ENCODE measurements at places on chromosomes 2 and 18. TPM values are rescaled to one million over a fixed set of nuclear protein-coding genes. Genes with fewer than 3 reads are reported as not detected.

Gene SELENOI
- 60.6 TPM for total RNA-seq

Gene PSMG2
- 125 TPM for total RNA-seq

Gene PSMD1
- total RNA-seq = 143 TPM

Gene LOXHD1
- 0.12 TPM for total RNA-seq

Gene ZNF512
- 21.0 TPM for total RNA-seq

Gene AKAIN1
- not detected for total RNA-seq

Gene NTSR2
- total RNA-seq = not detected

Gene SLC9A2
- total RNA-seq = not detected

Gene NDUFV2
- 302 TPM for total RNA-seq

Gene CYS1
- total RNA-seq = not detected

Gene SYT4
- not detected for total RNA-seq

DNA sequence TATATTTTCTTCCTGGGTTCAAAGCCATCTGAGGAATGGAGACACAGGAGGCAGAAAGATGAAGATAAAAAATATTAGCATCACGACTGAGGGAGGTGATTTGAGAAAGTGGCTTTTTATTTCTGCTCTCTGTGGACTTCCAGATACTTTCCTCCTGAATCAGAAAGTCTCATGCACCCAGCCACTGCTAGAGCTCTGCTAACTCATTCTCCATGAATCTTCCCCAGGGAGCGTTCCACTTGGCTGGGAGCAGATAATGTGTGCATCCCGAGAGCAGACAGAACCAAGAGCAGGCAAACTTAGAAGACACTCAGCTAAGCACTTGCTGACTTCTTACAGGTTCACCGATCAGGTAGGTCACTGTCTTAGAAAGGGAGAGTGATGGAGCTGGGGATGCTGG is 264.1 kb upstream of the THUMPD2 start:
- no peaks in the 10 kb centered on the region for H3K4me1 ChIP-seq
- peaks cover 15% of the 10 kb centered on the region for H3K27me3 ChIP-seq
- peaks cover 2% of the 10 kb centered on the region for H3K36me3 ChIP-seq
- no peak overlapping the region for H3K4me3 ChIP-seq
- no peak overlapping the region for H3K27ac ChIP-seq

- no peak overlapping the region for H3K4me3 ChIP-seq
- peaks cover 5% of the 10 kb centered on the region for H3K4me1 ChIP-seq
- no peaks in the 10 kb centered on the region for H3K36me3 ChIP-seq
- DNase-seq = no peak
- no peak overlapping the region for H3K27ac ChIP-seq
Measured at GRCh38 chr2:237230355-237230754, 144.7 kb downstream of the COPS8 start.

DNA sequence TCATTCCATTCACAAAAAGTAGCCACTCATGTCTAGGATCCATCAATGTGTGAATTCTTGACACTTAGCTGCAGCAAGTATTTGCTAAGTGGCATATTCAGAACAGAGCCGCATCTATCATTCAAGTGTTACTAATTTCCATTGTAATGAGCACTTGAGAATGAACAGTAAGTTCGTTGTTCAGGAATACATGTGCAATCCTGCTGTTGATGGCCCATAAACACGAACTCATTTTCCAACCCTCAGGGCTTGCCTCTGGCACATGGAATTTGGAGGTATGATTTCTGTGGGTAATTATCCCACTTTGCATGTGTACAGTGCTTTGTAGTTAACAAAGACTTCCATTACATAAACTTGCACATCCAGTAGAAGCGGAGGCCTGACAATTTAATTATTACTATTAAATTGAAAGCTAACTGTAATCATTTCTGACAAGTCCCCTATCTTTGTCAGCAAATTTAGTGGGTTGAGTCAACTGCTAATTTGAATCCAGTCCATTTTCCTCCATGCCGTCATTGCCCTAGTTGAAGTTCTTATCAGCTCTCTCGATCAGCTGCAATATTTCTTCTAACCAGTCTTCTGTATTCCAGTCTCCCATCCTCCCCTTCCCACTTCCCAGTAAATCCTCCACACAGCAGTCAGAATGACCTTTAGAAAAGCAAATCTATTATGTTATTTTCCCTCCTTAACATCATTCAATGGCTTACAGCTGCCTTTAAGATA is 116.0 kb upstream of the AQP4 start:
- H3K4me1 ChIP-seq = no peaks in the 10 kb centered on the region
- H3K4me3 ChIP-seq = no peak overlapping the region
- DNase-seq = no peak
- H3K36me3 ChIP-seq = no peaks in the 10 kb centered on the region
- H3K27ac ChIP-seq = no peak overlapping the region

DNA sequence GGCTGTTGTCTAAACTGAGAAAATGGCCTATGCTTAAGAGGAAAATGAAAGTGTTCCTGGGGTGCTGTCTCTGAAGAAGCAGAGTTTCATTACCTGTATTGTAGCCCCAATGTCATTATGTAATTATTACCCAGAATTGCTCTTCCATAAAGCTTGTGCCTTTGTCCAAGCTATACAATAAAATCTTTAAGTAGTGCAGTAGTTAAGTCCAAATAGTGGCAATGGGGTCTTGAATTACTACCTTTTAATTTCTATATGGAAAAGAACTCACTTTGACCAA is 13.8 kb upstream of the ALLC start:
- no peak for DNase-seq
- no peaks in the 10 kb centered on the region for H3K36me3 ChIP-seq
- no peak overlapping the region for H3K27ac ChIP-seq
- no peak overlapping the region for H3K4me3 ChIP-seq
- no peaks in the 10 kb centered on the region for H3K27me3 ChIP-seq
- H3K4me1 ChIP-seq = peaks cover 1% of the 10 kb centered on the region

DNA sequence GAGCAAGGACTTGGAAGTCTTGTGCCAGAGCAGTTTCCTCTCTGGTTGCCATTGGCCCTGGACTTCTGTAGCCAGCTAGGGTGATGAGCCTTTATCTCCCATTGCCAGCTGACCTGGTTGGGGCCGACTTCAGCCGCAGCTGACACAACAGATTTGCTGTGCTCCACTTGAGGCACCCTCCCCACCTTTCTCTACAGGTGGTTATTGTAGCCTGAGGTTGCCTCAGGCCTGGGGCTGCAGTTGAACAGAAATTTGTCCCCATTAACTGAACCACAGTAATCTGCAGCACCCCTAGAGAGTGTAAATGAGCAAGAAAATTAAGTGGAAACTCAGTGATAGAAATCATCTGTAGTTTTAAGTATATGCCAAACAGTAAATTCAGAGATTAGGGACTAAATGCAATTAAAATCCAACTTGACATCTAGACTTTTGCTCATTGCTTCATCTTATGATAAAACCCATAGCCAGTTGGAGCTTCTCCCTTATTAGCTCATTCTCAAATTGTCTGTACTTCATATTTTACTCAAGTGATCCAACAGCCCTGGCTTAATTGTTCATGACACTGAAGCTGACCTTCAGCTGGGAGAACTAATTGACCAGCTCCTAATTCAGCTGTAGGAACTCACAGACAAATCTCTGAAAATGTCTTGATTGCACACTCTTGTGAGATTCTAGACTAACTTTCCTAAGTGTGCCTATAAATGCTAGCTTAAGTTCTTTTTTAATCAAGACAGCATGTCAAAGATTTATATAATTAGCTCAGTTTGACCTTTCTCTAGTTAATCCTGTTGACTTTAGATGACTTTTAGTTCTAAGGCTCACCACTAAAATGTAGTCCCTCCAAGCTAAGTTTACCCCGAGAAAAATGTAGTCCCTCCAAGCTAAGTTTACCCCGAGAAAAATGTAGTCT is 48.9 kb downstream of the COPS8 start:
- DNase-seq = no peak
- H3K27ac ChIP-seq = no peak overlapping the region
- H3K36me3 ChIP-seq = no peaks in the 10 kb centered on the region
- no peaks in the 10 kb centered on the region for H3K4me1 ChIP-seq
- no peak overlapping the region for H3K4me3 ChIP-seq

DNA sequence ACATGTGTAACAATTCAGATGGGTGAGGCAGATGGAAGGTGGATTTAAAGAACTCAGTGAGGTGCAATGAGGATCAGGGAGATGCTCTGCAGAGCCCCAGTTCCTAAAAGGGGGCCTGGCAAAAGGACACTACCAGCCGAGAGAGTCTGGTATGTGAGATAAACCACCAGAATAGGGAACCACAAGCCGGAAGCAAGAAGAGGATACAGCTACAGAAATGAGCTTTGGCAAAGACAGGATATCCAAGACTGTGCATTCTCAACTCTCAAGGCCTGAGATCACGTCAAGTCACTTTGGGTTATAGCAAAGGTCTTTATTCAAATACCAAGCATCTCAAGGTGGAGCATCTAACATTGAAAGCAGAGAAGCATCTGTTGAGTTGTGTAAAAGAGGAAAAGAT is 293.5 kb downstream of the ARHGAP15 start:
- no peak for DNase-seq
- H3K27ac ChIP-seq = no peak overlapping the region
- H3K4me1 ChIP-seq = peaks cover 42% of the 10 kb centered on the region
- no peaks in the 10 kb centered on the region for H3K27me3 ChIP-seq
- H3K36me3 ChIP-seq = peaks cover 8% of the 10 kb centered on the region

GRCh38 chr2:2519381-2519780 is 188.3 kb upstream of the MYT1L start:
- H3K36me3 ChIP-seq = no peaks in the 10 kb centered on the region
- no peak overlapping the region for H3K4me3 ChIP-seq
- no peak overlapping the region for H3K27ac ChIP-seq
- DNase-seq = no peak

GRCh38 chr2:237980087-237980486 is 13.3 kb downstream of the UBE2F start:
- H3K4me1 ChIP-seq = peaks cover 60% of the 10 kb centered on the region
- no peaks in the 10 kb centered on the region for H3K27me3 ChIP-seq
- H3K36me3 ChIP-seq = peaks cover 39% of the 10 kb centered on the region
- H3K27ac ChIP-seq = peak overlapping the region; percentile 92

- H3K4me1 ChIP-seq = peaks cover 32% of the 10 kb centered on the region
- no peaks in the 10 kb centered on the region for H3K36me3 ChIP-seq
- no peak for DNase-seq
Measured at GRCh38 chr2:37343537-37344434, 644 bp upstream of the QPCT start.

- no peaks in the 10 kb centered on the region for H3K27me3 ChIP-seq
- H3K4me3 ChIP-seq = no peak overlapping the region
- DNase-seq = no peak
- no peak overlapping the region for H3K27ac ChIP-seq
- H3K36me3 ChIP-seq = no peaks in the 10 kb centered on the region
Measured at GRCh38 chr18:65852273-65852672, 101.5 kb downstream of the CDH7 start.

DNA sequence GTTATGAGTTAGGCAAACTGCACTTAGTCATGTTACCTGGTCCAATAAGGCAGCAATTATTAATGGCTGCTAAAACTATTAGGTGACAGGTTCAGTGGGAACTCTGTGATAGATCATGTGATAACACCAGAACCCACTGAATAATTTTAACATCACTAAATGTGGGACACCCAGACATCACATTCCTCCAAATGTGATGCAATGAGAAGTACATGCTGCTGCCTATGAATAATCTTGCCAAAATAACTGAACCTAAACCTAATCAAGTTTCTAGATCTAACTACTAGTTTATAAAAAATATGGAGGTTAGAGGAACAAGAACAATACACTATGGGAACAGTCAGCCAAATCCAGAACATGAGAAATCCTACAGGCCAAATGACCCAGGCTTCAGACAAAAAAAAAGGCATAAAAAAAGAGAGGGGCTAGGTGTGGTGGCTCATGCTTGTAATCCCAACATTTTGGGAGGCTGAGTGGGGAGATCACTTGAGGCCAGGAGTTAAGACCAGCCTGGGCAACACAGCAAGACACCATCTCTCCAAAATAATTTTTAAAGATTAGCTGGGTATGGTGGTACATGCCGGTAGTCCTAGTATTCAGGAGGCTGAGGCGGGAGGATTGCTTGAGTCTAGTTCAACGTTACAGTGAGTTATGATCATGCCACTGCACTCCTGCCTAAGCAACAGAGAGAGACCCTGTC is 7.0 kb upstream of the ACTR2 start:
- H3K4me3 ChIP-seq = no peak overlapping the region
- peaks cover 4% of the 10 kb centered on the region for H3K36me3 ChIP-seq
- H3K27ac ChIP-seq = no peak overlapping the region
- no peak for DNase-seq

DNA sequence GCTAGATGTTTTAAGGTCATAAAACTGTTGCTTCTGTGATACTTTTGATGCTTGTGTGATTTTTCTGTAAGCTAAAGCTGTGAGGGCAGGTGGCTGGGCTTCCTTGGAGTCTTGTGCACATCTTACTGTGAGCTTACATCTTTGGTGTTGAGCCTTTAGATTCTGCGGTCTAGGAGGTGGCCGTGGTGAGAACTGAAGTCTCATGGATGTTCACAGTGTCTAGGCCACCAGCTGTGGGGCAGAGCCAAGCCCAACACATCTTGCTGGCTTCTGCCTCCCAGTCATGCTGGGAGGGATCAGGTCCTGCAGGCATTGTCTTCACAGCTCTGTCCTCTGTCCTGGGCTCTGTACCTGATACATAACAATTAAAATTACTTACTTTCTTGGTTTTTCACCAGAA is 219.7 kb upstream of the HS6ST1 start:
- H3K27ac ChIP-seq = no peak overlapping the region
- no peaks in the 10 kb centered on the region for H3K4me1 ChIP-seq
- H3K4me3 ChIP-seq = no peak overlapping the region
- no peaks in the 10 kb centered on the region for H3K36me3 ChIP-seq
- no peaks in the 10 kb centered on the region for H3K27me3 ChIP-seq

DNA sequence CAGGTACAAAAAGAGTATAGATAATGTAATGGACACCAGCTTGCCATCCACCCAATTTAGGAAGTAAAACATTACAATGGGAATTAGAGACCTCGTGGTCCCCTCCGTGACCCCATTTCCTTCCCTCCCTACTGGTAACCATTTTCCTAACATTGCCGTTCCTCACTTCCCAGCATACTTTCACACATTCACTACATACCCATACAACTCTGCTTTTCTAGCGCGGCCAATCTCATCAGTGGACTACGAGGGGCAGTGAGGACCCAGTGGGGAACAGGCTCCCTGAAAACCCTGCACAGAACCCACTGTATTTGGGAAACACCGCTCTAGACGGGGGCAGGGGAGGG is 1.1 kb downstream of the ENOSF1 start:
- peaks cover 51% of the 10 kb centered on the region for H3K4me1 ChIP-seq
- DNase-seq = no peak
- H3K36me3 ChIP-seq = peaks cover 47% of the 10 kb centered on the region
- H3K27me3 ChIP-seq = no peaks in the 10 kb centered on the region
- H3K4me3 ChIP-seq = peak overlapping the region; percentile 89

- H3K4me1 ChIP-seq = no peaks in the 10 kb centered on the region
- H3K27me3 ChIP-seq = no peaks in the 10 kb centered on the region
- no peak overlapping the region for H3K27ac ChIP-seq
- no peak for DNase-seq
- H3K36me3 ChIP-seq = no peaks in the 10 kb centered on the region
- H3K4me3 ChIP-seq = no peak overlapping the region
Measured at GRCh38 chr18:8065284-8065683, 498.2 kb downstream of the PTPRM start.

- H3K36me3 ChIP-seq = no peaks in the 10 kb centered on the region
- DNase-seq = no peak
- H3K4me1 ChIP-seq = no peaks in the 10 kb centered on the region
- H3K27ac ChIP-seq = no peak overlapping the region
- no peaks in the 10 kb centered on the region for H3K27me3 ChIP-seq
Measured at GRCh38 chr2:223383315-223383714, 218.8 kb downstream of the SCG2 start.
